Vagina (tissue), 2 donors: ENCODE measurements at places on chromosomes 12 and 14. TPM values are rescaled to one million over a fixed set of nuclear protein-coding genes. Genes with fewer than 3 reads are reported as not detected.

- H3K27me3 ChIP-seq: no peaks in the 10 kb centered on the region
- no peaks in the 10 kb centered on the region for H3K36me3 ChIP-seq
- no peak for DNase-seq
- no peak overlapping the region for H3K4me3 ChIP-seq
These were observed 16.5 kb upstream of the FIGNL2 start for GRCh38 chr12:51864833-51865670.

DNA sequence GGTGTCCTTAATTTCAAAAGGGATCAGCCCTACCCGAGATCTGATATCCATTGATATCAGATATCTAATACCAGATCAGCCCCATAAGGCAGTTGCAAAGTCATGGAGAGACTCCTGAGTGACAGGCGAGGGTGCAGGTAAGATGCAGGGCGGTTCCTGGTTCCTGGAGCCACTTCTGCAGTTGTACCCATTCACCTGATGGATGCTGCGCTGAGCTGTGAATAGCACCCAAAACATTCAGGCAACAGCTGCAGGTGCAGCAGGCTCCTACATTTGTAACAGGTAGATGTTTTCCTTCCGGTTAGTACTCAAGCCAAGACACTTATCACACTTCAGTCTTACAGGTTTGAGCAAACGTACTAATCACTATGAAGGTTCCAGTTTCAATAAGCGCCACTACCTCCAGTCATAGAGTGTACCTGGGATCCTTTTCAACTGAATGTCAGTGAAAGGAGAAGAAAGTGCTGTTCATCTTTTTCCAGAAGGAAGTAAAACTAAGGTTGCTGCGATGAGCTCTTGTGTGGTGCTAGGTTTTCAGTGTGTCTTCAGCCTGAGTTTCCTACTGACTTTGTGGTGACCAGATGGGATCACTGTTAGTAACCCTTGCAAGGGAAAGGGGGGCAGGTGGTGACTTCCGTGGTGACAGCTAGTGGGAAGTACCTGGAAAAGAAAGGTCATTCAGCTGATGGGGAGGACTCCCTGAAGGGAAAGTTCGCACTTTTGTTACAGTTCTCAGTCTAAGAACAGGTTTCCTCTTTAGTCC is 1.9 kb downstream of the ATP6V0A2 start:
- H3K4me1 ChIP-seq: peaks cover 30% of the 10 kb centered on the region
- no peak for DNase-seq
- no peak overlapping the region for H3K4me3 ChIP-seq
- no peak overlapping the region for H3K27ac ChIP-seq
- H3K36me3 ChIP-seq: peaks cover 2% of the 10 kb centered on the region

DNA sequence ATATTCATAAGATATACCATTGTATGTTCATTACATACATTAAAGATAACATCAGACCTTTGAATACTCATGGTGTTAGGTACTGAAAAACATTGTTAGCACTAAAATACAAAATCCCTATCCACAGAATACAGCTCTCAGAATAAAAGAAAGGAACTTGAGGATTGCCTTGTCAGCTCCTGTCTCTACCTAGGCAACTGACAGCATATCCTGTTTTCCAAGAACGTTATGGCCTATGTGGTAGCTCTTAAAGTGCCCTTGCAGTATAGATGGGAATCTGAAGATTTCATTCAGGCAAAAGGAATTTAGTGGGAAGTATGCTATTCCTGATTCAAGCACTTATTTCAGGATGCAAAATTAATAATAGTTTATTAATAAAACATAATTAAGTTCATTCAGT is 1.8 kb upstream of the PPP1R12A start:
- no peak overlapping the region for H3K27ac ChIP-seq
- H3K36me3 ChIP-seq: no peaks in the 10 kb centered on the region
- H3K4me3 ChIP-seq: peak overlapping the region; percentile 98

DNA sequence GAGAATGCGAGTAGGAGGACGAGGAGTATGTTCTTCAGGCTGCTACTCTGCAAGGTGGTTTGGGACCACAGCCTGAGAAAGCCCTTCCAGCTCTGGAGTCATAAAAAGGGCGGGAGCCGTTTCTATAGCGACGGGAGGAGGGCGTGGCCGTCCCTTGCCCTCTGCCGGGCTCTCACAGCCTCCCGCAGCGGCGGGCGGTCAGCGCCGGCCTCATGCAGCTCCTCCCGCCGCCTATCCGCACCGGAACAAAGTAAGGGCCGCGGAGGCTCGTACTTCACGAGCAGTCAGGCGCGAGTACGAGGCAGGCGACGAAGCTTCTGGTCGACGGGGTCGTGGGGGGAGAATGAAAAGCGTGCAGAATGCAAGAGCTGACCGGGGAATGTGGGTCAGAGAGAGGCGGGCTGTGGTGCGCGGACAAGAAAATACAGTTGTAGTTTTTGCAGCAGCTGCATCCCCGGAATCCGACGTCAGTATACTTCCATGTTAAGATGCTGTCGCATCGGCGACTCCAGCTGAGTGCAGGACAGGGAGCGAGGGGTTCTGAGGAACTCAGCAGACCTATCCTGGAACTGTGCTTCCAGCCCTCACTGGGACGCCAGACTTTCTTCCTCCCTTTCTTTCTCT is at the start of gene DYRK4:
TSS of gene DYRK4 (plus strand) at position 175 of the 624 bp plus-strand sequence. CDS start at position 213, 38 bp downstream.
- H3K36me3 ChIP-seq: no peaks in the 10 kb centered on the region
- H3K4me3 ChIP-seq: peak within 1 kb of the TSS; percentile 34
- DNase-seq: no peak
- H3K27me3 ChIP-seq: no peaks in the 10 kb centered on the region

DNA sequence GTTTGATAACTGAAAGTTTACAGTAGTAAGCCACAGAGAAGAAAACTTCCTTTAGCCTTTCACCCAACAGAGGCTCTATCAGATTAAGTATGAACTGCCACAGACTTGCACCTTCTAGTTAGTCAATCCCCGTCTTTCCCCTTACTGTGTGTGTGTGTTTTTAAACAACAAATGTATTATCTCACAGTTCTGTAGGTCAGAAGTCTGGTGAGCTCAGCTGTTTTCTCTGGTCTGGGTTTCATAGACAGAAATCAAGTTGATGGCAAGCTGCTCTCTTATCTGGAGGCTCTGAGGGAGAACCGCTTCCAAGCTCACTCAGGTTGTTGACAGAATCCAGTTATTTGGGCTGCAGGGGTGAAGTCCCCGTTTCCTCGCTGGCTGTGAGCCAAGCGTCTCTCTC is 320.5 kb downstream of the PRKD1 start:
- no peaks in the 10 kb centered on the region for H3K27me3 ChIP-seq
- no peaks in the 10 kb centered on the region for H3K36me3 ChIP-seq
- no peaks in the 10 kb centered on the region for H3K4me1 ChIP-seq

DNA sequence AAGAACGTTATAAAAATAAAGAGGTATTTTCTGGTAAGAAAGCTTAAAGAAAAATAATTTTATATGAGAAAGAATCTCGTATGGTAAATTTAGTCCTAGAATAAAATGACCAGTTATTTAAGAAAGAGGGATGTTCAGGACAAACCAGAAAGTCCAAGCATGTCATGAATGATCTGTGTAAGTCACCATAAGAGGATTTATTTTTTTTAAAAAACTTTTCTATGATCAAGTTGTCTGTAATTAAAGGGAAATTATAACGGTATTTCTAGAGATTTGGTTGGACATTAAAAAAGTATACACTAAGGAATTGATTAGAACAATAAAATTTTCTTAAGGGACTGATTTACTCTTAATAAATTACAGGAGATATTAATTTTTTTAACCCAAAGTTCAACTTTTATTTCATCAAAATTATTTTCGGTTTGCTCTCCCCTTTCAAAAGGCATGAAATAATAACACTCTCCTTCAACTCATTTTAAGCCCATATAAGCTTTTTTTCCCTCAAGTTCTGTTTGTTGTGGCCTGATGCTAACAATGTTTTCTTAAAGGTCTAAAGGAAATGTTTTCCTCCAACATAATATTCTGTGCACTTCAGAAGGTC is 49.9 kb upstream of the CPSF6 start:
- DNase-seq: no peak
- no peak overlapping the region for H3K4me3 ChIP-seq
- no peaks in the 10 kb centered on the region for H3K4me1 ChIP-seq
- no peaks in the 10 kb centered on the region for H3K27me3 ChIP-seq
- H3K36me3 ChIP-seq: no peaks in the 10 kb centered on the region
- H3K27ac ChIP-seq: no peak overlapping the region

- H3K27me3 ChIP-seq: no peaks in the 10 kb centered on the region
- H3K4me1 ChIP-seq: peaks cover 58% of the 10 kb centered on the region
- peak overlapping the region; percentile 58 for H3K4me3 ChIP-seq
These were observed 2.0 kb upstream of the SETD1B start for GRCh38 chr12:121801595-121802484.

- H3K4me3 ChIP-seq: no peak overlapping the region
- H3K27me3 ChIP-seq: no peaks in the 10 kb centered on the region
- H3K36me3 ChIP-seq: no peaks in the 10 kb centered on the region
- H3K27ac ChIP-seq: no peak overlapping the region
- DNase-seq: no peak
These were observed 403.8 kb upstream of the MGAT4C start for GRCh38 chr12:86659985-86660384.

DNA sequence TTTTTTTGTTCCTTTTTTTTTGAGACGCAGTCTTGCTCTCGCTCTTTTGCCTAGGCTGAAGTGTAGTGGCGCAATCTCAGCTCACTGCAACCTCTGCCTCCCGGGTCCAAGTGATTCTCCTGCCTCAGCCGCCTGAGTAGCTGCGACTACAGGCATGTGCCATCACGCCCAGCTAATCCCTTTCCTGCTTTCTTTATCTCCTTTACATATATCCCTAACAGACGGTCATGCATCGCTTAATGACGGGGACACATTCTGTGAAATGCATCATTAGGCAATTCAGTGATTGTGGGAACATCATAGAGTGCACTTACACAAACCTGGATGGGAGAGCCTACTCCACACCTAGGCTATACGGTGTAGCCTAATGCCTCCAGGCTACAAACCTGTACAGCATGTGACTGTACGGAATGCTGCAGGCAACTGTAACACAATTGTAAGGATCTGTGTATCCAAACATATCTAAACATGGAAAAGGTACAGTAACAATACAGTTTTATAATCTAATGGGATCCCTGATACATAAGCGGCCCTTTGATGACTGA is 32.8 kb downstream of the NOS1 start:
- no peaks in the 10 kb centered on the region for H3K36me3 ChIP-seq
- no peak overlapping the region for H3K4me3 ChIP-seq
- no peaks in the 10 kb centered on the region for H3K4me1 ChIP-seq
- no peak for DNase-seq

DNA sequence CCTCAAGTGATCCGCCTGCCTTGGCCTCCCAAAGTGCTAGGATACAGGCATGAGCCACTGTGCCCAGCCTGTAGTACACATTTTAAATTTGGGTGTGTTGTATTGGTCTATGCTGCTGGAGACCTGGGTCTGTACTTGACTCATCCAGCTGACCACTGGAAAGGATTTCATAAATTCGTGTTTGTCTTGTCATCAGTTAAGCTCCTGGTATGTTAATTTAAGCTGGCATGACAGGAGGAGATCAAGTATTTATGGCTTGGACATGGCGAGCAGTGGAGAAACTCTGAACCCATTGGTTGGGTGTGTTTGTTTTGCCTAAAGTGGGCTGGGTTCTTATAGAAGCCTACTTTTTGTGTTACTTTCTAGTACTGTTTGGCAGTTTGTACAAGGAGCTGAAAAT is 24.2 kb downstream of the YY1 start:
- peaks cover 56% of the 10 kb centered on the region for H3K4me1 ChIP-seq
- no peak overlapping the region for H3K27ac ChIP-seq
- no peak for DNase-seq
- H3K4me3 ChIP-seq: no peak overlapping the region

GRCh38 chr12:109858764-109859163 is 21.6 kb downstream of the GLTP start:
- no peak for DNase-seq
- H3K27me3 ChIP-seq: no peaks in the 10 kb centered on the region
- peaks cover 9% of the 10 kb centered on the region for H3K4me1 ChIP-seq
- no peaks in the 10 kb centered on the region for H3K36me3 ChIP-seq
- no peak overlapping the region for H3K4me3 ChIP-seq

GRCh38 chr14:91316761-91317160 is 72.3 kb upstream of the GPR68 start:
- no peak overlapping the region for H3K4me3 ChIP-seq
- H3K27me3 ChIP-seq: no peaks in the 10 kb centered on the region
- H3K36me3 ChIP-seq: no peaks in the 10 kb centered on the region
- no peak for DNase-seq
- H3K27ac ChIP-seq: no peak overlapping the region
- peaks cover 24% of the 10 kb centered on the region for H3K4me1 ChIP-seq

- DNase-seq: no peak
- no peak overlapping the region for H3K27ac ChIP-seq
- no peaks in the 10 kb centered on the region for H3K36me3 ChIP-seq
- H3K4me3 ChIP-seq: peak overlapping the region; percentile 80
These were observed 1.2 kb downstream of the NRDE2 start for GRCh38 chr14:90330203-90331196.

DNA sequence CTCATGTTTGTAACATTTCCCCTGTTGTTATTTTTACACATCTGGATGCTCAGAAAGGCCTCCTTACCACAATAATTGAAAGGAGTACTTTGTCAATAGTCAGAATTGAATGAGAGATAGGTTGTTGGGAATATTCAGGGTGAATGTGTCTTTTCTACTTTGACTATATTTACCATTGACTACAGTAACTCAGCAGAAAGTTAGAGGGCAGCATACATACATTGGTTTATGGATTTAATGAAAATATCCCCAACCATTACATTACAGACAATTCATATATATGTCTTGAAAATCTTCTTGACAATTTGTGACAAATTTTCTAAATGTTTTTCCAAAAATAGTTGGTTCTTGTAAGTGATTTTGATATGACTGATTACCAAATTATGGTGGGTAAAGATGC is 97.7 kb downstream of the NTS start:
- H3K4me1 ChIP-seq: no peaks in the 10 kb centered on the region
- no peak overlapping the region for H3K27ac ChIP-seq
- no peaks in the 10 kb centered on the region for H3K27me3 ChIP-seq
- H3K4me3 ChIP-seq: no peak overlapping the region
- DNase-seq: no peak

GRCh38 chr12:76242813-76243550 is 105.2 kb downstream of the BBS10 start:
- no peaks in the 10 kb centered on the region for H3K4me1 ChIP-seq
- DNase-seq: no peak
- no peak overlapping the region for H3K4me3 ChIP-seq
- no peak overlapping the region for H3K27ac ChIP-seq

The ADAMTS20 gene
- not detected for total RNA-seq

The CIROP gene
- total RNA-seq: not detected

The APOLD1 gene
- 127 TPM for total RNA-seq

The JDP2 gene
- 66.5 TPM for total RNA-seq

The LRRC9 gene
- 3.2 TPM for total RNA-seq
